ENCODE measurements at places on chromosomes 3 and 15.

- DNase-seq = no peak
Measured at GRCh38 chr3:33717616-33717865, 513 bp downstream of the CLASP2 start.

- DNase-seq = no peak
Measured at GRCh38 chr3:69250014-69250413, 127.6 kb upstream of the LMOD3 start.

- DNase-seq = no peak
Measured at GRCh38 chr3:108780235-108780634, 23.0 kb upstream of the RETNLB start.

GRCh38 chr3:14448756-14449727 is 46.6 kb downstream of the SLC6A6 start:
- DNase-seq = no peak

DNA sequence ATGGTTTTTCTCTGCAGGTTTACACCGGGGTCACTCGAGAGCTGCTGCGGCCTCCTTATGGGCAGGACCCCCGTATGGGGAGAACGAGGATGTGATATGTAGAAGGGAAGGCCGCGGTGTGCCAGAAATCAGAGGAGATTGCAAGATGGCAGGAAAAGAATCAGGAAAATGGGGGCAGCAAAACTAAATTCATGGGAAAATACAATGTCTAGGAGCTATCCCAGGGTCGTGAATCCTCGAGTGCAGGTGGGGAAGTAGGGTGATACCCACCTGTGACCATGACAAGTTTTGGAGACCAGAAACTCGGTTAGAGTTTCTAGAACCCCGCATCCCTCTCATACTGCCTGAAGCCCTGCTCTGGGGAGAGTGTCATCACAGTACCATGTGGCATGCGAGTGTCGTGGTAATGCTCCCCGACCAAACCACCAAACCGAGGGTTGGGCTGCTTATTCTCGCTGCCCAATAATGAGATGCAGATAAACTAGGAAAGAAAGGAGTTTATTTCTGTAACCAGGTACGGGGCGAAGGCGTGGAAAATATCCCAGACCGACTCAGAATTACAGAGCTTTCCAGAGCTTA is 781 bp downstream of the TRNT1 start:
- DNase-seq = no peak

DNA sequence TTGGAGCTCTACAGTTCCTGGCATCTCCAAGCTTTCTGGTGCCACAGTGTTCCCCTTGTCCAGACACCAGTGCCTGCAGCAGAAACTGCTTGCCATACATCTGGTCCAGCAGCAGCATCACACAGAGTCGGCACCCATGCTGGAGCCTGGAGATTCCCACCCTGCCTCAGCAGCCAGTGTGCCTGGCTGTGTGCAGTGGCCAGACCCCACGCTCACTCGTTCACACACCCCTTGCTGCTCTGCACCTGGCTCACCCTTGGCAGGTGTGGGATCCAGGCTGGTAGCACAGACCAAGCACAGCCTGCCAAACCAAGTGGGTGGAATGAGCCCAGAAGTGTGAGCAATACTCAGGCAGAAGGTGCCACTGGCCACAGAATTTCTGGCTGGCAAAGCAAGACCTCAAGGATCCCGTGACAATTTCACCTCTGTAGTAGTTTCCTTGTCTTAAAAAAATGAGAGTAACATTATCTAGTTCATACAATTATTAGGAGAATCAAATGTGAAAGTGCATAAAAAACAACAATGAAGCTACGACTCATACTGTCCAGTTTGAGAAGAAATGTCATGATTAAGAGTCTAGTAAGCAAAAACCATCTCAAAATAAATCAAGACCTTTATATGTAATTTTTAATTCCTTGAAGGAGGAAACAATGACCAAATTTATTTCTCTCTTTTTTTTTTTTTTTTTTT is 22.9 kb upstream of the ZBED2 start:
- no peak for DNase-seq

DNA sequence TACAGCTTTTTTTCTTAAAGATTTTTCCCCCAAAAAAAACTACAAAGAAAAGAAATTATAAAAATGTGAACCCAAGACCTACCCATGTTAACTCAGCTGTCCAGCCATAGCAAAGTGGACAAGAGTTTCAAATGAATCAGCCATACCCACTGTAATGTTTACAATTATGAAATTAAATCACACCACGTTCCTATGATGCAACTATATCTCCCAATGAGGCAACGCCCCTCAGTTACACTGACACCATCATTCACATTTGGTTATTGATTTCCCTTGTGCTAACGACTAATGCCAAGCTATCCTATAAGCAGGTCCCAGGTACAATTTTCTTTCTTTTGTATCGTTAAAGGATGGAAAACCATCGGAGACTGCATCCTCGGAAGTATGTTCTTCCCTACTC is 115.1 kb upstream of the ICE2 start:
- DNase-seq = no peak

- DNase-seq = no peak
Measured at GRCh38 chr3:23952646-23953045, 7.6 kb downstream of the NR1D2 start.

DNA sequence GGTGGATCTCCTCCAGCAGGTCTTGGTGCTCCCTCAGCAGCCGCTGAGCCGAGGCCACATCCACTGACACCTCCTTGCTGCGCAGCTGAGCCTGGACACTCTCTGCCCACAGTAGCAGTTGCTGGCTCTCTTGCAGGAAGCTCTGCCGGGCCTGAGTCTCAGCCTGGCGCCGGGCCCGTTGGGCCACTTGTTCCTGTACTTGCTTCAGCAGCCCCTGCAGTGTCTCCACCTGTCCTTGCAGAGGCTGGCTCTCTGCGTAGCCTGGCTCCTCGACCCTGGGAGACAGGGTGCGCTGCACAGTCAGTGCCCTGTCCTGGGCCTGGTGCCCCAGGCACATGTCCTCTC is 15.5 kb downstream of the SPTBN5 start:
- no peak for DNase-seq

GRCh38 chr3:82130046-82130445 is 368.6 kb upstream of the GBE1 start:
- no peak for DNase-seq

DNA sequence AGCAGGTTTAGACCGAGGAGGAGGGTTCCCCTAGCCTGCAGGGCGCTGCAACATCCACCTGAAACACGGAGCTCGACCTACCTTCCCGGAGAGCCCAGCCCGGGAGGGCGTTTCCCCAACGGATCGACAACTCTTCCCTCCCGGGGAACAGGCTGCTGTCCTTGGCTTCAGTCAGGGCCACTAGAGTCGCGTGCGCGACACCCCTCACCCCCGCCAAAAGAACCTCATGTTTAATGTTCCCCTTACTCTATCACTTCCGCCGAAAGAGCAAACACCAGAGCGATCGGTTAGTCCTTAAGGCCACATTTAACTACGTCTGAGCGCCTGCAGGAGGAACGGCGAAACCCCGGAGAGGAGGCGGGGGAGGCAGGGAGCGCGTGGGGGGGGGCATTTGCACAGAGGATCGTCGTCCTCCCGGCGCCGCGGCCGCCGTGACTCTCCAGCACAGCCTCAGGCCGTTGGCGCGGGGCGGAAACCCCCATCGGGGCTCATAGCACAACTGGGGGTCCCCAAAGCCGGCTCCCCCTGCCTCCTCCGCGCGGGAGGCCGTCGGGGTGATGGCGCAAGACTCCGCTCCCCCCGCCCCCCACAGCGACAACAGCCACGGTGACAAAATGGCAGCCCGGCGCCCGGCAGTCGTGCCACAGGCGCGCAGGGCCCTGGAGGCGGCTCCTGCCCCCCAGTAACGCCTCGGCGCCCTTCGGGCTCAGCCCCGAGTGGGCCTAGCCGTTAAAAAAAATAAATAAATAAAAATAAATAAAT is 3.2 kb downstream of the ANP32A start:
- DNase-seq = no peak

DNA sequence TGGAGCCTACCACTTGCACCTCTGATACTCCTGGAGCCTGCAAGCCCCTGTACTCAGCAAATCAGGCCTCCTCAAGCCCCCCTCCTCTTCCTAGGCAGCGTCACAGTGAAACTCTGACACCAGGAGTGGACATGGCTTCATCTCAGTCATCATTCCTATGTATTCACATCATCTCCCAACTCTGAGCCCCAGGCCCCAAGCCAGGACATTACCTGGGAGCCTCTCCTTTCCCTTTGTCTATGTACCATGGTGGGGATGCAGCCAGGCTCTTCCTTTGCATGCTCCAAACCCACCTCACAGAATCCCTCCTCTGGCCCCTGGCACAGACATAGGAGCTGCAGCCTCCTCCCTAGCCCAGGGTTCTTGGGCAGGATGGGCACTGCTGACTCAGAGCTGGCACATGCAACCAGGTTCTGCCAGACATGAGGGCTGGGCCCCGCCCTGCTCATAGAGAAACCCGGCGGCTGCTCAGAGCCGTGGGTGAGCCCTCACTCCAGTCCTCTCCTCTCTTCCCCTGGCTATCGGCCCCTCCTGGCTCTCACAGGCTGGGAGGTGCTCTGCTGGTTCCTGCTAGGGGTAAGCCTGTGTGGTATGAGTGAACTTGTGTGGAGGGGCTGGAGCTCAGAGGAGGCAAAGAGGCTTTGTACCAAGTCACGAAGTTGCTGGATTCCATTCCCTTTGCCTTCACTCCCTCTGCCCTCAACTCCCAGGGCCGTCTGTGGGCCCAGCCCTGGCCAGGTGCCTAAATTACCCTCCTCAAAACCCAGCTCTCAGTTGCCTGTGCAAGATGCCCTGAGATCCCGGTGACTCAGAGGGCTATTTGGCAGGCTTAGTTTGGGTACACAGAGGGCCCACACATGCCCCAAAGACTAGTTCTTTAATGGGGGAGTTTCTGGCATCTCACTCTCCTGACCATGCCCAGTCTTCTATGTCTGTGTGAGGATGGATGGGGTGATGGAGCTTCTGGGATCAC is 1.9 kb upstream of the PLCD1 start:
- no peak for DNase-seq

- peak; percentile 77 for DNase-seq
Measured at GRCh38 chr15:71080705-71081104, 34.6 kb upstream of the THSD4 start.

GRCh38 chr15:32861761-32862160 is 144.0 kb downstream of the GREM1 start:
- peak; percentile 82 for DNase-seq

- DNase-seq = peak; percentile 96
Measured at GRCh38 chr15:89068325-89068784, 19.9 kb upstream of the ABHD2 start.

DNA sequence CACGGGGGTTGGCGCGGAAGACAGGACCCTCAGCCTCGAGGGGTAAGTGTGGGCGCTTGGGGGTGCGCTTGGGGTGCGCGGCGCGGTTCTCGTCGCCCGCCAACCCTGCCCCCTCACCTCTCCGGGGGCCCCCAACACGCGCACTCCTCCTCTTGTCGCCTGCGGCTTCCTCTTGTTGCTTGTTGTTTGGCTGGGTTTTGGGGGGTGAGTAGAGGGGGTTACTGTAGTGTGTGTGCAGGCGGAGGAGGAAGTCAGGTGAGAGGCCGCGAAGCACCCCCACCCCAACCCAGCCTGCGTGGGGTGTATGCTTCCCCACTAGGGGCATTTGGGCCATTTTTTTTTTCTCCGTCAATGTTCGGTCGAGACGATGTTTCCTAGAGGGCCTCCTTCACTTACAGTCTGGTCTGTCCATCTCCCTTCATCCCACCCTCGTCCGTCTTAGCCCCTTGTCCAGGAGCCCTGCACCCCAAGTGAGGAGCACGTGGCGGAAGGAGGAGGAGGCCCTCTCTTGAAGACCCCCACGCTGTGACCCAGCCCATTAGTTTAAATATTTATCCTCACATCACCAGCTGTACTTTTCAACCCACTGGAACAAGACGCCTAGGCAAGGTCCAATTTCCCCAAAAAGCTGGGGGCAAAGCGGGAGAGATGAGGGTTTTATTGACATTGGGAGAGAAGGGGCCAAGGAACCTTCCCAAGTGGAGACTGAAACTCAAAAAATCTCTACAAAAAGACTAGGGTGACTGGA is 20.4 kb upstream of the SATB1 start:
- DNase-seq = no peak

GRCh38 chr3:172816281-172816680 is 65.8 kb downstream of the ECT2 start:
- DNase-seq = no peak

GRCh38 chr15:63335543-63336240 is 46.0 kb downstream of the CA12 start:
- no peak for DNase-seq

DNA sequence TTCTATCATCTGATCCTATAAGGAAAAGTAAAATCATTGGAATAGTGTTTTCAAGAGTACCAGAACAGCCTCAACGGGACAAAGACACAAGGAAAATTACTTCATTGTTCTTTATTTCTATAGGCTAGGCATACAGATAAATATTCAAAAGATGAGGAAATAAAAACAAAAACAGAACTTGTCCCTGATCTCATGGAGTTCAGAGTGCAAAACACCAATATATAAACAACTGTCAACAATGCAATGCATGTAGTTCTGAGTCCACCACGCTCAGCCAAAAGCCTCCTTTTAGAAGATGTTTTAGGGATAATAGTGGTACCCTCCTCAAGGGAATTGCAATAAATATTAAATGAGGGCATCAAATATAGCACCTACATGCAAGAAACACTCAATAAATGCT is 4.6 kb upstream of the SLC4A7 start:
- DNase-seq = no peak

GRCh38 chr15:39473298-39473947 is 107.5 kb upstream of the THBS1 start:
- DNase-seq = no peak

DNA sequence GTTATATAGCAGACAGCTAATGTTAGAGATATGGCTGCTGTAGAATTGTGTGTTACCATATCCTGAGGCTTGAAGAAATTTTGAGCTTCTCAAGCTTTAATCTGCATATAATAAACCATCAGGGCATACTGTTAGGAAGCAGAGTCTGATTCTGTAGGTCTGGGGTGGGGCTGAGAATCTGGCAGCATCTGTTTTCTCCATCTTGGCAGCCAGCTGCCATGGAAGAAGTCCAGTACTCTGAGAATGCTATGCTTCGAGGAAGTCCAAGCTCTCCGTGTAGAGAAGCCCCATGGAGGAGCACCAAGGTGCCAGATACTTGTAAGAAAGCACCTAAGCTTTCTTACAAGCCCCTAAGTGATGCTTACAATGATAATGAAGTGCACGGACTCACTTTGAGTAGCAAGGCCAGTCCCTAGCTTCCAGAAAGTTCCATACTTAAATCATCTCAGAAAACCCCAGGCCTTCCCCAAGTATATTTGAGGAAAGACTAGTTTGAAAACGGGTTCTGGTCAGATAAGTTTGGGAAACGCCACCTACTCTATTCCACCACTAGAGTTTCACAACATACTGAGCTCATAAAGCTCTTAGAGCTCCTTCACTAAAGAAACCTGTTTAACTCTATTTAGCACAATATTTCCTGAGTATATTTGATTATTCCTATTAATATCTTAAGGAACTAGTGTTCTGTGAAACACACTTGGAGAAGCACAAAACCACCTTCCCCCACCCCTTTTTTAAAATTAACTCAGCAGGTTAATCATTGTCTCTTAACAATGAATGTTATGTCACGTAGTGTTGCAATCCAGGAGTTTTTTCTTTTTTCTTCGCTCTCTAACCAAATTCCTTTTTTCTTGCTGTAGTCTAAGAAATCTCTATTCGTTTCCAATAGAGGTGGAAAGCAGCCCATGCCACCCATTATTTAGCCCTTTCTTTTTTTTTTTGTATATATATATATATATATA is 59.9 kb upstream of the RASGRP1 start:
- DNase-seq = no peak
